Activated CD8-positive, alpha-beta T cell treated with anti-CD3 and anti-CD28 coated beads for 36 hours (primary cell): ENCODE measurements at places on chromosomes 2 and 18. TPM values are rescaled to one million over a fixed set of nuclear protein-coding genes. Genes with fewer than 3 reads are reported as not detected.

- no peak overlapping the region for H3K4me3 ChIP-seq
- DNase-seq: peak; percentile 15
- no peaks in the 10 kb centered on the region for H3K27me3 ChIP-seq
- H3K36me3 ChIP-seq: no peaks in the 10 kb centered on the region
- no peak overlapping the region for H3K27ac ChIP-seq
- no peaks in the 10 kb centered on the region for H3K4me1 ChIP-seq
Measured at GRCh38 chr18:68735483-68736343, 20.8 kb upstream of the TMX3 start.

DNA sequence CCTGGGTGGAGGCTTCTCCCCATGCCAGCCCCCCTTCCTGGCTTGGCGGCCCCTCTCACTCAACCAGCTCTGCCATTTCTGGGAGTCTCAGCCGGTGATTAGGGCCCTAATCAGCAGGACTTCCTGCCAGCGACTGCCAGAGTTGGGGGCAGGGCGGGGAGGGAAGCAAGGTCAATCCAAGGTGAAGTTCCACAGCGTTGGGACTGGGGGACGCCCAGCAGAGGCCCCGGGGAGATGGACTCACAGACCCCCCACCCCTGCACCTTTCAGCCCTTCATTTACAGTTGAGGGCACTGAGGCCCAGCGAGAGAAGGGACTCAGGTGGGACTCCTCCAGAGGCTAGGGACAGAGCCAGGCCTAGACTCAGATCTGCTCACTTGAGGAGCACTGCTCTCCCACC lies 65.3 kb downstream of the TNS1 start:
- H3K27ac ChIP-seq: no peak overlapping the region
- no peak for DNase-seq
- no peak overlapping the region for H3K4me3 ChIP-seq
- H3K4me1 ChIP-seq: no peaks in the 10 kb centered on the region
- H3K27me3 ChIP-seq: peaks cover 8% of the 10 kb centered on the region
- H3K36me3 ChIP-seq: no peaks in the 10 kb centered on the region

- no peaks in the 10 kb centered on the region for H3K36me3 ChIP-seq
- DNase-seq: no peak
- H3K4me1 ChIP-seq: no peaks in the 10 kb centered on the region
- no peaks in the 10 kb centered on the region for H3K27me3 ChIP-seq
Measured at GRCh38 chr2:147442816-147443215, 402.0 kb upstream of the ACVR2A start.

- H3K4me1 ChIP-seq: peaks cover 80% of the 10 kb centered on the region
- no peaks in the 10 kb centered on the region for H3K27me3 ChIP-seq
- peaks cover 36% of the 10 kb centered on the region for H3K36me3 ChIP-seq
Measured at GRCh38 chr2:201262718-201263117, 2.4 kb downstream of the CASP8 start.

DNA sequence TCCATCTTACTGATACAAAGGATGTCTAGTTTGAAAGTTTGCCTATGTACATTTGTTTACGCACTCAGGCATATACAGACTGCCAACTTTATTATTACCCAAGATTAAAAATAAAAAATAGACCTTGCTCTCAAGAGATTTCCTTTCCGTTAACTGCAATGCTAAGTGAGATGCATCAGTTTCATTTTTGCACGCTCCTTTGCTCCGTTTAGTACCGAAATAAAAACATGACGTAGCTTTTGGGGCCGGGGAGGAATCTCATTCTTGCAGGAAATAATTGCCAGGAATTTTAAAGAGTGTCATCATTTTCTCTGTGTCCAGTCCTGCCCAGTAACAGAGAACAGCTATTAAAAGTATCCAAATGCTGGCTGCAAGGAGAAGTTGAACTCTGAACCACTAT lies 169.5 kb downstream of the SLC8A1 start:
- no peaks in the 10 kb centered on the region for H3K36me3 ChIP-seq
- no peaks in the 10 kb centered on the region for H3K27me3 ChIP-seq
- no peak overlapping the region for H3K4me3 ChIP-seq
- H3K27ac ChIP-seq: no peak overlapping the region

DNA sequence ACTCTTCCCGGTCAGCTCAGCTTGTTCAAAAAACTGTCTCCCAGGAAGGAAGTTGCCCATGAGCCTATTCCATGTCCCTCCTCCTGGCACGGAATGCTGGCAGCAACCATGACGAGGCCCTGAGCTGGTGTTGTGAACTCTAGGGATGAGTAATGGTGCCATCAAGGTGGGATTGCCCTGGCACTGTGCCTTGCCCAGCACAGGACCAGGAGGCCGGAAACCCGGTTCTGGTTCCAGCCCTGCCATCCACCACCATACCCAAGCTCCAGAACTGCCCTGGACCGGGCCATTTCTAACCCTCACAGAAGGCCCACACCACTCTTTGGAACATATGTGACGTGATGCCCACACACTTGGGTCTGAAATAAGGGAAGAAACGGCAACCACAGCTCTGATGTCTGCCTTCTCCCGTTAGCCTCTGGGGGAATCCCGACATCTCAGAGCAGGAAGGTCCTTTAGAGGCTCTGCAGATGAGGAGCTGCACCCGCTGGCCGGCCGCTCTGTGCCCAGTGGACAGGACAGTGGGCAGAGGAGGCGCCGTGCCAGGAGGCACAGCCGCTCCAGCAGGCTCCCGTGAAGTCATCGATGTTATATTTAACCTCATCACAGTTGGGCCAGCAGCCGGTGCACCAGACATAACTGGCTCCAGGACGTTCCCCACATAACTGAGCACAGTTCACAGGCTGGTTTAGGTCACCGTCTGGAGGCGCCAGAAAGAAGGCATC lies 462.1 kb upstream of the ID2 start:
- no peak overlapping the region for H3K27ac ChIP-seq
- no peak for DNase-seq
- H3K4me1 ChIP-seq: peaks cover 2% of the 10 kb centered on the region
- H3K27me3 ChIP-seq: no peaks in the 10 kb centered on the region
- H3K36me3 ChIP-seq: no peaks in the 10 kb centered on the region

- no peak for DNase-seq
- H3K4me3 ChIP-seq: no peak overlapping the region
- no peak overlapping the region for H3K27ac ChIP-seq
- H3K36me3 ChIP-seq: no peaks in the 10 kb centered on the region
Measured at GRCh38 chr18:55085557-55086285, 126.5 kb upstream of the CCDC68 start.

DNA sequence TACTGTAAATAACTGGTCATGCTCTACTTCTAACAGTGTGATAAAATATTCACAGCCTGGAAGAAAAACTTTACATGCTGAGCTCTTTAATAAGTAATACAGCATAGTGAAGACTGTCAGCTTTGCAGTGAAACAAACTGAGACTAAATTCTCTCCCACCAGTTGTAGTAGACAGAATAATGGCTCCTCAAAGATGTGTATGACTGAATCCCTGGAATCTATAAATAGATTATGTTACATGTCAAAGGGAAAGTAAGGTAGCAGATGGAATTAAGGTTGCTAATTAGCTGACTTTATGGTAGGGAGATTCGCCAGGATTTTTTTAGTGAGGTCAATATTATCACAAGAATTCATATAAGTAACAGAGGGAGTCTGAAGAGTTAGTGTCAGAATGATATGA lies 609.5 kb upstream of the VRK2 start:
- no peaks in the 10 kb centered on the region for H3K27me3 ChIP-seq
- no peak for DNase-seq
- H3K36me3 ChIP-seq: no peaks in the 10 kb centered on the region

GRCh38 chr2:97983698-97984097 lies 12.1 kb downstream of the TMEM131 start:
- no peak for DNase-seq
- H3K27me3 ChIP-seq: no peaks in the 10 kb centered on the region
- no peak overlapping the region for H3K27ac ChIP-seq
- peaks cover 45% of the 10 kb centered on the region for H3K36me3 ChIP-seq

GRCh38 chr2:149690825-149691224 lies 103.2 kb upstream of the MMADHC start:
- H3K36me3 ChIP-seq: no peaks in the 10 kb centered on the region
- H3K4me3 ChIP-seq: no peak overlapping the region
- H3K27ac ChIP-seq: no peak overlapping the region
- no peaks in the 10 kb centered on the region for H3K4me1 ChIP-seq
- peaks cover 3% of the 10 kb centered on the region for H3K27me3 ChIP-seq

- no peak overlapping the region for H3K27ac ChIP-seq
- H3K4me1 ChIP-seq: peaks cover 44% of the 10 kb centered on the region
- no peak overlapping the region for H3K4me3 ChIP-seq
- DNase-seq: no peak
Measured at GRCh38 chr18:49174478-49174877, 223.7 kb upstream of the SMAD7 start.

The KCNS3 gene
- not detected for total RNA-seq

The SNTG2 gene
- 3.2 TPM for total RNA-seq

The RPRM gene
- 0.23 TPM for total RNA-seq

The SPDYA gene
- 1.4 TPM for total RNA-seq

The SPRED2 gene
- total RNA-seq: 6.7 TPM

The ADD2 gene
- total RNA-seq: 24.5 TPM

The EPC2 gene
- total RNA-seq: 19.3 TPM

The TRIM43 gene
- not detected for total RNA-seq

The SLC5A7 gene
- total RNA-seq: not detected
